ENCODE measurements at places on chromosomes 3 and 15.

GRCh38 chr3:170651260-170651845 lies 65.5 kb upstream of the SLC7A14 start:
- DNase-seq: no peak

DNA sequence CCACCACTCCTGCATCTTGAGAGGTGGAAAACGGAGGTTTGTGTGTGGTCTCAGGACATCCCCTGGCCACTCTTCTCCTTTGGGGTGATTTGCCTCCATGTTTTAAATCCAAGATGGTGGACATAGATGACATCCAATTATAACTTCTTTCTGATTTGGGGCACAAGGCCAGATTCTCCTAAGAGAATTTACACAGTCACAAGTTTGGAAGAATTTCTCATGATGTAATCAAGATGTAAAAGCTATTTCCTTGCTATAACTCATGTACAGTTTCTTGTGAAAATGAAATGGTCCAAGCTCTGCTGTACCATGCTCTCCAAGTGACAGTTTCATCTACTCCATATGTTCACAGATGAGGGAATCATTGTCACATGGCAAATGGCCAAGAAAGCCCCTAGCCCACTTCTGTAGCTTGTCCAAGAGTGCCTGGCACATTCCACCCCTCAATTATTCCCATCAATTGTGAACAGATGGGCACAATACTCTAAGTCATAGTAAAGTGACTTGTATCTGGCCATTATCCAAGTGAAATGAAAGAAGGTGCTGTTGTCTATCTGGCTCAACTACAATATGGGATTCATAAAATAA lies 134.6 kb upstream of the ROPN1 start:
- DNase-seq: no peak

DNA sequence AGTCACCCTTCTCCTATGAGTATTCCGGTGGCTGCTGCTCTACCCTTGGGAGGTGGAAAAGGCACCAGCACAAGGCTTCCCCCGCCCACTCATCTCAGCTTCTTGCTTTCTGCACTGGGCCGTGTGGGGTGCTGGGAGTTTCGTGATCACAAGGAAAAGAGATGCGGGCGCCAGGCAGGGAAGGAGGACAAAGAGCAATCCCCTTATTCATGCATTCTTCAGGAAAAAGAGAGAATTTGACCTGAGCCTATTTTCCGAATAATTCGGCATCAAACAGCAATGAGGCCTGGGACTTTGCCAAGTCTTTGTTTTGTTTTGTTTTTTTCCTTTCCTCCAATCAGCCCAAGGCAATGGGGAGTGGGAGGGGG lies 102.2 kb upstream of the LPP start:
- no peak for DNase-seq

DNA sequence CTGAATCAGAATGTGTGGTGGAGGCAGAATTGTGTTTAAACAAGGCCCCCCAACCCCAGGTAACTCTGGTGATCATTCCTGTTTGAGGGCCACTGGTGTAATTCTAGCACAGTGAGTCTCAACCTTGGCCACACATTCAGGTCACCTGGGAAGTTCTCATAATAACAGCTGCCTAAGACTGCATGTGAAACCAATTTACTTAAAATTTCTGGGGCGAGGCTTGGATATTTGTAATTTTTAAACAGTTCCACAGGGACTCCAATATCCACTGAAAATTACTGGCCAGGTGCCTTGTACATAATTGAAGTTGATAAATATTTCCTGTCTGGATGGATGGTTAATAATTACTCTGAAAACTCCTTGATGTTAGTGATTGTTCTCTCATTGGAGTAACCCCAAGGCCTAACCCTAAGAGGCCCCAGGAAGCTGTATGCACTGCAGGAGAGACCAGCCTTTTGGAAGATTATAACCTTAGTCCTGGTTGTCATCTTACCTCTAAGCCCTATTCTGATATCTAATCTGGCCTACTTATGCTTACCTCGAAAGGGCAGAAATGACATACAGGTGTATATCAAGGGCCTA lies 25.7 kb upstream of the EPHB1 start:
- DNase-seq: no peak

- DNase-seq: no peak
Measured at GRCh38 chr15:43151688-43152087, 18.3 kb downstream of the TMEM62 start.
